ENCODE measurements at places on chromosomes 5 and 9.

- DNase-seq, result no peak
Observed at GRCh38 chr9:101437806-101438232, 2.2 kb upstream of the ALDOB start.

DNA sequence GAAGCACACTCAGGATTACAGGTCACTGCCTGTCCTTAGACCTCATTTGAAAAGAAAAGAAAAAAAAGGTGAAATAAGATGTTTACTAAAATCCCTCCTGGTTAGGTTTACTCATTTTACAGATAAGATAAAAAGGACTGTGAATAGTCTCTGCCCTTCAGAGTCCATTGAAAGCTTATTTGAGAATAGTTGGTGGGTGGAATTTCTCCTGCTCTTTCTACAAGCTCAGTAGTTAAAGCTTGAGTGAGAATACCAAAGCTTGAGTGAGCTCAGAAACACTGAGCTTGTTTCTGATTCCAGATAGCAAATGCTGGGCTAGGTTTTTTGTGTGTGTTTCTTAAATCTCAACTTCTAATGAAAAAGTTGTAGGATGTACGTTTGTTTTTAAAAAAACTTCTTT, 106.7 kb downstream of the SLF1 start:
- DNase-seq, result no peak

- no peak for DNase-seq
Observed at GRCh38 chr5:76368941-76369340, 34.1 kb upstream of the IQGAP2 start.

DNA sequence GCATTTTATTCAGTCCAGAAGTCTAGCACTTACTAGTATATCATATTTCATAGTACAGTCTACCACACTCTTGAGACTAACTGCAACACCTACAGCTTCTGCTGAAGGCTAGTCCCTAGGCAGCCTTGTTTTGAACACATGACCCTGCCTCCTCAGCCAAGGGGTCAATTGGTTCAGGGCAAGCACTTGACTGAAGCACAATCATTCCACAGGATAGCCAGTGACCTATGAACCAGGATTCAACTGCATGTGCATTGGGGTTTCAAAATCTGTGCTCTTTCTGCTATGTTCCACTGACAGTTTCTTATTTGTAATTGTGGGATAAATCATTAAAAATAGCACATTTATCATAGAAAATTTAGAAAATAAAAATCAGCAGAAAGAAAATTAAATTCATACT, 186.8 kb downstream of the TMEM161B start:
- DNase-seq, result no peak

DNA sequence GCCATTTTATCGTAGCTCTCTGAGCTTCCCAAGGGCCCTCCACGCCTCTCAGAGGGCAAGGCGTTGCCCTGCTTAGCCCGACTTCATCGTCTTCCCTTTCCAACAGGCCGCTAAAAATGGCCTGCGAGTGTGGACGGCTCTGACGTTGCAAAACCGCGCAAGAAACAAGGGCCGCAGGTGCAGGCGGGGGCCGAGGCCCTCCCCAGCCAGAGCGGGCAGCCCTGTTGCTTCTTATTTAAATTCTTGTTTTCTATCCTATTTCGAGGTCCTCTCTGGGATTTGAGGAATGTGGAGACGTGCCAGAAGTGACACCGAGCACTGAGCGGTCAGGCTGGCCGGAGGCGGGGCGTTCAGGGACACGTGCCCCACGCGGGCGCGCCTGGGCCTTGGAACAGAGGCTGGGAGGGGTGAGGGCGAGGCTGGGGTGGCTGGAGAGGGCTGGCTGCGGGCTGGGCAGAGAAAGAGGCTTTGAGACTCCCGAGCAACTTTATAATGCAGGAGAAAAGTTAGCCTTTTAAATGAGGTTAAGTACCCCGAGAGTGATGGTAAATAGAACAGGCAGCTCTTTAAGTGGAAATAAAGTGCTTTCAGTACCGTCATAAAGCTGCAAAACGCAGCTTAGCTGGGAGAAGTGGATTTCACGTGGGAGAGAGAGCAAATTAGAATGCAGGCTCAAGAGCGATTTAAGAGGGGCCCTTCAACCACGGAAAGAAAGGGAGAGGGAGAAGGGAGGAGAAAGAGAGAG, 243.6 kb downstream of the AUH start:
- no peak for DNase-seq

DNA sequence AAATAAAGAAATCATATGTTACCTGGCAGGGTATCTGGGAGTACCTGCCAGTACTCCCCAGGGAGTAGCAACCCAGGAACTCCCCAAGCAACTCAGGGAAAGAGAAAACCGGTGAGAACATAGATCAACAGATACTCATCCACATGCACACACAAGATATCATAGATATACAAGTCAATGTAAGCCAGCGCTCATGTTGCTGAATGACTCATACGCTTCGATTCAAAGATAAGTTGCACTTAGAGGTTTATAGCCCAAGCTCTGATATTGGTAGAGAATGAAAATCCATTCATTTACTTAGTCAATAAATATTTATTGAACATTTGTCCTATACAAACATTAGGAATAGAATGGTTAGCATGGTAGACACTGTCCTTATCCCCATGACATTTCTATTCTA, 219.1 kb upstream of the TRPC7 start:
- DNase-seq, result no peak

- no peak for DNase-seq
Observed at GRCh38 chr9:77505232-77505631, 142.9 kb downstream of the GNA14 start.

DNA sequence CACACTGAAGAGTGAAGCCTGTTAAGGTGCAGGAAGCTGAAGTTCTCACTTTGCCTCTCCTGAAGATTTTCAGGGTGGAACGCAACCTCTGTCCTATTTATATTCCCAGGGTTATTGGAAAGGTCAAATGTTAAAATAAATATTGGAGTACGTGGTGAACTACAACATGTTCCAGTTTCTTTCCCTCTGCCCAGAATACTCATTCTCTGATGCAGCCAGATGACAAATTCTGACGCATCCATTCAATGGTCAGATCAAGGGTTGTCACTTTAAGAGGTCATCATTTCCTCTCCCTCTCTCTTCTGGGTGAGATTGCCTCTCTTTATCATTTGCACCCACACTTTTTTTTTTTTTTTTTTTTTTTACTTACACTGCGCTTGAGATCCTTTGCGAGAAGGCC, 277.1 kb downstream of the BRINP1 start:
- DNase-seq, result no peak

- DNase-seq, result no peak
Observed at GRCh38 chr9:95021166-95021886, 294.8 kb downstream of the AOPEP start.

- DNase-seq, result no peak
Observed at GRCh38 chr5:6601271-6601670, 31.6 kb downstream of the NSUN2 start.

DNA sequence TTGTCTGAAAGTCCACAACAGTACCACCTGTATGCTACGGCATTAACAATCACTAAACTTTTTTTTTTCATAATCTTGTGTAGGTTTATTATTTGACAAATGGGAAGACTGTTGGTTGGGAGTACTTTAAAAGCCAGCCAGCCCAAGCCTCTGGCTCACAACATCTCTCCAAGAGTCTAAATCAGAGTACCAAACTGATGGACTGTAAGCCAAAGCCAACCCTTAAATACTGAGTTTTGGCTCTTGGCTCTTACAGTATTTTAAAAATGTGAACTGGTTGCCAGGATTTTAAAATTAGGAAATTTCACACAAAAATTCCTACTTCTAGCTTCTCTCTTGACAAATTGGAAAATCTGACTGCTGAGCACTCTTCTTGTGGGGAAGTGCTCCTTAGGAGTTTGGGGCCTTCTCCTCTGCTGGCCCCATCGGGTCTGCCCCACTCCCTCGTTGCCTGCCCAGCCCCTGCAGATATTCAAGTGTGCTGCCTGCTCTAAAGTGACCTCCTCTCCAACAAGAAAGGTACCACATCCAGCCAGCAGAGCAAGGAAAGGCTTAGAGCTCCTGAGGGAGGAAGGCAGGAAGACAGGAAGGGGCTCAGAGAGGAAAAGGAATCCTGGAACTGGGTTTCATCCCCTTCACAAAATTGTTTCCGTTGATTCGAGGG, 21.8 kb upstream of the TMOD1 start:
- no peak for DNase-seq

GRCh38 chr9:116350213-116350612, 196.6 kb downstream of the PAPPA start:
- DNase-seq, result no peak

DNA sequence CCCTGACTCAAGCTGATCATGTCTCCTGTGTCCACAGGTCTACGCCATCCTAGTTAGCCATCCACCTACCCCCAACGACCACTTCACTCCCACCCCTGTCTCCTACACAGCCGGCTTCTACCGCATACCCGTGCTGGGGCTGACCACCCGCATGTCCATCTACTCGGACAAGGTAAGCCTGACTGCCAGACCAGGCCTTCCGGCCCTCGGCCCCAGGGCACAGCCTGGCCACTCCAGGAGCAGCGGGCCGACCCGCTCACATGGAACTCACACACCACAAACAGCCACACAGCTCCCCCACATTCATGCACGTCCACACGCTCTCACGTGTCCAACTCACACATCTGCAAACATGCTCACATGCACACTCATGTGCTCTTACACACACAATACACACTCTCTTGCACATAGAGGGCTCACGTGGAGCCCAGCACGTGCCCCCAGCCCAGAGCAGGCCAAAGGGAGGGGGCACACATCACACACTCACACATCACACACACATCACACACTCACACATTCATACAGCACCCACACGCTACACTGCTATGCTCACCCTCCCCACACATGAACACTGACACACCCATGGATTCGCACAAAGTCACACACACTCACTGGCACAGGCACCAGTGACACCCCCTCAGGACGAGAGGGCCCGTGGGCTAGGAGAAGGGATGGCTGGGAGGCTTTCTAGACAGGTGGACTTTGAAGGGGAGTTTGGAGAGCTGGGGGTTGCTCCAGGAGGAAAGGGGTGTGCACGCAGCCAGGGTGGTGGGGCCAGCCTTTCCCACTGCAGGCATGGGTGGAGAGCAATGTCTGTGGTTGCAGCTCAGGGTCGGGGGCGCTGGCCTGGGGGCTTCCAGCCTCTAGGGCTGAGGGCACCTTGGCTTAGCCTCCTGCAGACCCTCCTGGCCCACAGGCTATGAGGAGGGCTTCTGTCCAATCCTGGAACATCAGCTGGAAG, 3.3 kb downstream of the GRIN1 start:
- DNase-seq, result no peak

GRCh38 chr5:150862070-150862469, 15.7 kb downstream of the IRGM start:
- DNase-seq, result no peak

GRCh38 chr5:169356811-169357210, 55.9 kb upstream of the SLIT3 start:
- DNase-seq, result no peak

GRCh38 chr5:13976867-13977830, 32.7 kb upstream of the DNAH5 start:
- no peak for DNase-seq

DNA sequence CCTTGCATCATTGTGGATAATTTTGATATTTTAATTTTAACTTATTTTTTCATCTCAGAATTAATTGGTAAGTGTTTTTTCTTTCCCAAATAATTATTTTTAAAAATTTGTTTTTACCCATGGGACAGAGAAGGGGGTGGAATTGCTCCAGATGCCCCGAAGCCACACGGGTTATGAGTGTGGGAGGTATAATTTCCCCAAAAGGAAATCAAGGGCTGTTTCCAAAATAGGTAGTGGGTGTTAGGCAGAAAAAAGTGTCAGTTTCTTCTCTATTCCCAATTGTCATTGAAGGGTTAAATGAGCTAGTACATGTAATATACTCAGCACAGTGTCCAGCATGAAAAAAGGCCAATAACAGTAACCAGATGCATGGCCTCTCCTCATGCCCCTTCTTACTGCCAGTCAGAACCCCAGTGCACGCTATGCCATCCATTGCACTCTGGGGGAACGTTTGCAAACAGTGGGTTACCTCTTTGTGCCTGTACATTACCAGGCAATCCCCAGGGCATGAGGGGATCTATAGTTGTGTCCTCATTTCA, 36.4 kb upstream of the ANGPTL2 start:
- DNase-seq, result no peak

DNA sequence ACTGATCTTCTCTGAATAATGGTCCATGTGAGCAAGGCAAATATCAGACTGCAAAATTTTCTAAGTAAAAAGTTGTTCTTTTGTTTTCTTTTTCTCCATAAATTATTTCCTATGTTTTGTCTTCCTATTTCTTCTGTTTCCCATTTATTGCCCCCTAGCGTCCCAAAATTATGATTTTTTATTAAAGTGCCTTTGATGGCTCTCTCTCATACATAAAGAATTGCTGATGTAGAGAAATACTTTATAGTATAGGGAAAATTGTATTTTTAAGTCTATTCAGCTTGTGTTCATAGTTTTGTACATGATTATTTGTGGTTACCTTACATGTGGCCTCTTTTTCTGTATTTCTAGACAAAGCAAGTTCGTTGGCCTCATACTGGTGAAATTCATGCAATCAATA, 1031.2 kb downstream of the EFNA5 start:
- DNase-seq, result no peak

DNA sequence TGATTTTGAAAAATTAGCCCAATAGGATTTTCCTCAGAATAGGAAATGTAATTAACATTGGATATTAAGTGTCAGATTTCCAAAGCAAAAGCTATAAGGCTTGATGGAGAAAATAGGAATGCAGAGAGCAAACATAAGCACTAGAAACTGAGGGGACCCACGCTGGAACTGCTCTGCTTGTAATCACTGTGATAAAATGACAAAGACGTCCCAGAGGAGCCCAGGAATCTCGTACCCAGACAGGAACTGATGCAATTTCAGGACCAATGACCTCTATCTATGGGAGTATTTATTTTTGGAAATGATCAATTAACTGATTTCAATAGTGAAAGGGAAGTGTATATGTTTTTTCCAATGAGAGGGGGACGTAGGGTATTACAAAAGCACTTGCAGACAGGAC, 714.5 kb upstream of the WWC1 start:
- no peak for DNase-seq

GRCh38 chr5:31531543-31531887, 378 bp downstream of the DROSHA start:
- DNase-seq, result no peak

- no peak for DNase-seq
Observed at GRCh38 chr9:115672477-115673316, 480.9 kb upstream of the PAPPA start.
